Dorsolateral prefrontal cortex (tissue), 122 donors: ENCODE measurements at places on chromosomes 16 and 17.

GRCh38 chr16:8894736-8895334 lies 12.7 kb downstream of the LITAFD start:
- no peak for DNase-seq

DNA sequence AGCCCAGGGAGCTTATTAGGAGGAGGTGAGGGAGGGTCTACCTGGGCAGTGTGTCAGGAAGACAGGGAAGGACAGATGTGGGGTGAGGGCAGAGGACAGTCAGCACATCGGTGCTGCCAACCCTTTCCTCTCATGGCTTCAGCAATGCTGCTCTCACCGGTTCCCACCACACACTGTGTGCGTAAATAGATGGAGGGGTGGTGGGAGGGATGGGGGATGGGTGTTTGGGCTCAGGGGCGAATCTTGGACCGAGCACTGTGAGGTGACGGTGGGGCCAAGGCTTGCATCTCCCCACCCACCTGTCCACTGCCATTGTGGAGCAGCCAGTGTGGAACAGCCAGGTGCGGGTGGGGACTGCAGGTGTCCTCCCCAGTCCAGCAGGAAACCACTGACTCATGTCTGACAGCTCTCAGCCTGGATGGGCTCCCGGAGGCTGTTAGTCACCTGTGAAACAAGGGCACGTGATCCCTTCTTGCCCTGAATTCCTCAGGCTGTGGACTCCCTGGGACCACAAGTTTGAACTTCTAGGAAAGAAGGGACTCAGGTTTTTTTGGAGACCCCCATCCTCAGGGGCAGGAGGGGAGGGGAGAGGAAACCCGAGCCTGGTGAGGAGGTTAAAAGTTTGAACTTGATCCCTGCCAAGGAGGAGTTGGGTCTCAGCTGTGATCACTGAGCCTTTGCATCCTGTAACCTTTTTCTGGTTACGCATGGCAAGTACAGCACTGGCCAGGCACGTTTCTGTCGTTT lies 42.7 kb upstream of the SMPD3 start:
- no peak for DNase-seq

DNA sequence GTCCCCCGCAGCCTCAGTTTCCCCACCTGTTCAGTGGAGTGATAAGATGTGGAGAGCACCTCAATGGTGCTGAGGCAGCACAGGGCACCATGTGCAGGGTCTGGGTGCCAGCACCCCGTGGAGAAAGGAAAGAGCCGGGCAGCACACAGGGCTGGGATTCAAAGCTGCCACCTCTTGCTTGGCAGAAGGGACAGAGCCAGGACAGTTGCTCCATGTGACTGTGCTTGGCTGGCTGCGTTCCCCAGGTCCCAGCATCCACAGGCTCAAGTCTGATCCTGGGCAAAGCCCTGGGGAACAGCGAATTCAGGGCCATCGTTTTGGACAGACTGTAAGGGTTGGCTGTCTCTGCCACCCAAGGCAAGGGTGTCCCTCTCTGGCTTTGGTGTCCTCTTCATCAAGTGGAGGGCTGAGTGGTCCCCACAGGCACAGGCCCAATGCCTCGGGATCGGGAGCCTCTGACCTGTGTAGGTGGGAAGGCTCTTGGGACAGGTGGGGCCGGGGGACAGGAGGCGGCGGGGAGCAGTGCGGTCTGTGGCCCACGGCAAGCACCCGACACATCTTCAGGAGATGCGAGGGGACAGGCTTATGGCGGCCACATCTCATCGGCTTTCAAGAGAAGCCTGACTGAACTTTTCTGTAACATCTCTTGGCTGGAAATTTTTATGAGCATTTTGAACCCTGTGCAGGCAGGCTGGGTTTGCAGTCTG lies 8.5 kb downstream of the ZNF469 start:
- DNase-seq: no peak

DNA sequence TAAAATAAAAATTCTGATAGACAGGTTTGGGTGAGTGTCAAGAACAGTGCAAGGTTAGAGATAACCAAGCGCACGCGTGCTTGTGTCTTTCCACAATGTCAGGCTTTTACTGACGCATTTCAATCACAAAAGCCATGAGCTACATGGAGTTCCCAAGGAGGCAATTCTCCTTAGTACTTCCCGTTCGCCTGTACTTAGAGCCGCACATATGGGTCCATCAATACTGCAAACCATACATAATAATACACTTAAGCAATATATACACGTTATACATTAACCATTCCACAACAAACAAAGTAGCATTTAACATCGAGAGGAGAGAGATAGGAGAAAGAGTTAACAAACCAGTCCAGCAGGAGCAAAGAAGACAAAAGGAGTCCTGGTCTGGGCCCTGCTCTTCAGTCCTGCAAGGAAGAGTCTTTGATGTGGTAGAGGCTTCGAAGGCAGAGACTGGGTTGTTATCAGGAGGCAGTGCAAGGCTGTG lies 11.9 kb upstream of the GPRC5C start:
- no peak for DNase-seq

DNA sequence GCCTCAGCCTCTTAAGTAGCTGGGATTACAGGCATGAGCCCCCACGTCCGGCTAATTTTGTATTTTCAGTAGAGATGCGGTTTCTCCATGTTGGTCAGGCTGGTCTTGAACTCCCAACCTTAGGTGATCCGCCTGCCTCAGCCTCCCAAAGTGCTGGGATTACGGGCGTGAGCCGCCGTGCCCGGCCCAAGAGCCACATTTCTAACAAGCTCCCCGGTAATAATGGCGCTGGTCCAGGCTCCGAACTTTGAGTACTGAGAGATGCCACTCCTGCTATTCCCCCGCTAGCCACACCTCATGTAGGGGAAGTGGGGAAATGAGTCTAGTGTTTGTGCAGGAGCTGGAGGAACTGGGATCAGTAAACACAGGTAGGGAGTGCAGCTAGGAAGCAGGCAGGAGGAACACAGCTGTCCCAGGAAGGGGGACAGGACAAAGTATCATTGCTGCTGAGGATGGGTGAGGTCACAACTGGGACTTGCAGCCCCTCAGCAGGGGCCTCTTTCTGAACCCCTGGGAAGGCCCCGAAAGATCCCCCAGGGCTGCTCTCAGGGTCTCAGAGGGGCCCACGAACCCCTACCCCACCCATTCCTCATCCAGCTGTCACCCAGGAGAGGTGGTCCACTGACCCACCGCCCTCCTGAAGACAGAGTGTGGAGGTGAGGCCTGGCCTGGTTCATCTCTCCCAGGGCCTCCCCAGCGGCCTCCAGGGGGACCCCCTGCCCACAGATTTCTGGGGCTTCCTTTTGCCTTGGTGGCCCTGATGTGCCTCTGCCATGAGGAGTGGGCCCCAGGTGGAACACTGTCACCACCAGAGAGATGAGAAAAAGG lies 3.7 kb upstream of the KREMEN2 start:
- DNase-seq: no peak

GRCh38 chr17:79865351-79866210 lies 26.3 kb upstream of the CBX4 start:
- DNase-seq: no peak

GRCh38 chr17:78396441-78397337 lies 18.2 kb downstream of the PGS1 start:
- DNase-seq: no peak

- DNase-seq: no peak
Observed at GRCh38 chr16:11725457-11725856, 17.2 kb downstream of the TXNDC11 start.

- no peak for DNase-seq
Observed at GRCh38 chr17:38761612-38762011, 9.1 kb downstream of the PSMB3 start.

GRCh38 chr17:7843257-7843535 lies 9.2 kb downstream of the KDM6B start:
- no peak for DNase-seq

- DNase-seq: peak; percentile 44
Observed at GRCh38 chr16:89410794-89411309, 79.5 kb downstream of the ANKRD11 start.

- peak; percentile 51 for DNase-seq
Observed at GRCh38 chr16:84730406-84731106, 30.8 kb downstream of the USP10 start.

- DNase-seq: no peak
Observed at GRCh38 chr16:53183442-53183841, 128.7 kb downstream of the CHD9 start.

DNA sequence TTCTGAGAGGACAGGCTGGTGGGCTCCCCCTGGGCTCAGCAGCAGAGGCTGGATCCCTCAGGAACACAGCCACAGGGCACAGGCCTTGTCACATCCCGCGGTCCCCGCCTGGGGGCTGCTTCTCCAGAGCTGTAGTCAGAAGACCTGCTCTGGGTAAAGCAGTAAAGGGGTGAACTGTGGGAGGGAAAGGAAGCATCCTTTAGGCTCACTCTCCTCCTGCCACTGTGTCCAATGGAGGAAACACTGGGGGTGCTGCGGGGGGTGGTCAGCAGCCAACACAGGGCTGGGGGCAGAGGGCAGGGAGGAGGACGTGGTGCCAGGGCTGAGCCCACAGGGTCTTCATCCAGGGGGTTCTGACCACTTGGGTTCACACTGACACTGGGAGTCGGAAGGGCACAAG lies 5.0 kb upstream of the SLC38A8 start:
- no peak for DNase-seq

GRCh38 chr17:11996722-11997146 lies 541 bp downstream of the ZNF18 start:
- peak; percentile 57 for DNase-seq

DNA sequence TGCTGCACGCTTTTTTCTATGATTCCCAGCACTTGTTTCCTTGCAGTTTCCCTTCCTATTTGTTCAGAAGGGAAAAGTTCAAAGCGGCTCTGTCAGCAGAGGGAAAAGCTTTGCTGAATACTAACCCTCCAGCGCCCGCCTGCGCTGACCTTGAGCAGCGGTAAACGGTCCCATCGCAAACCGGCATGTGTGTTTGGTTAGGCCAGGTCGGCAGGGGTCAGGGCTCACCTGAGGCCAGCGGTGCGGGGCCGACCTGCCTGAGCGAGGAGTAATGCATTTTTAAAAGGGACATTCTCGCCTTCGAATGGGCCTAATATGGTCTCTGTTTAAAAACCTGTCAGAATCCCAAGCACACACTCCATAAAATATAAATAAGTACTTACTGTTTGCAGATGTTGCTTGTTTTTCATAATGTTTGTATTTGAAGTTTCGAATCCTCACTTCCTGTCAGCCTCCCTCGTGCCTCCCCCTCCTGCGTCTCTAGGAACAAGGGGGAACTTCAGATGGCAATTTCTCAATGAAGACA lies 110.1 kb downstream of the IRX3 start:
- no peak for DNase-seq

GRCh38 chr17:76312735-76313134 lies 4.7 kb upstream of the QRICH2 start:
- DNase-seq: no peak

DNA sequence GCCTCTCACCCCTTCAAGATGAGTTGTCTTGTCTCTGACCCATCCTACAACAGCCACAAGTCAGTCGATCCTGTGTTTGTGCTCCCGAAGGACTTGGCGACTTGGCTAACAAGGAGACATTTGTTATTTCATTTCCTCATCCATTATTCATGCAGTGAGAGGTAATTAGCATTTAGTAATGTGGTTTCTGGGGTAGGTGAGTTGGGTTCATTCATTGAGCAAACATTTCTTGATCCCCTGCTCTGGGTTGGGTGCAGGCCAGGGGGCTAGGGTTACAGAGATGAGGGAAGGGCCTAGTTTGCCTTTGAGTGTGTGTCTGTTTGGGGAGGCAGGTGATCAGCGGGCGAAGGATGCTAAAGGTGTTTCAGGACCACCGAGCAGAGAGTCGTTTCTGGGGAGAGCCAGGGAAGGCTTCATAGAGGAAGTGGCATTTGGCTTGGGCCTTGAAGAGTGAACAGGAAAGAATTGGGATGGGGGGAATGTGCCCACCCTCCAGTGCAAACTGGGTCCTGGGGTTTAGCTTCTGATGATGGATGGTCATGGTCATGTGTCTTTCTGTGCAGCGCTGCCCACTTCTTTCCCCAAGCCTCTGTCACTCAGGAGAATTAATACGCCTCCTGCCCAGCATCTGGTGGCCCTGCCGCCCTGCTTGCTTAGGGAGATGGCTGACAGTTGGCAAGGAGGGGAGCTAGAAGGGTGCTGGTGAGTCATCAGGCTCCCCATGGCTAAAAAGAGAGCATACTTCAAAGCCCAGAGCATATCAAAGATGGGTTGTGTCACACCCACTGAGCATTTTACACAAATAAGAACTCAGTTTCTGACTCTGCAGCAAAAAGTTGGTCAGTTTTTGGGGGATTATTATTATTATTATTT lies 38.5 kb downstream of the MSI2 start:
- no peak for DNase-seq

GRCh38 chr17:48622857-48623256 lies 3.3 kb downstream of the HOXB9 start:
- DNase-seq: no peak

GRCh38 chr16:30068750-30069610 lies 3.4 kb downstream of the ALDOA start:
- DNase-seq: peak; percentile 54

- DNase-seq: no peak
Observed at GRCh38 chr17:28293994-28294393, 25.0 kb upstream of the TMEM97 start.

DNA sequence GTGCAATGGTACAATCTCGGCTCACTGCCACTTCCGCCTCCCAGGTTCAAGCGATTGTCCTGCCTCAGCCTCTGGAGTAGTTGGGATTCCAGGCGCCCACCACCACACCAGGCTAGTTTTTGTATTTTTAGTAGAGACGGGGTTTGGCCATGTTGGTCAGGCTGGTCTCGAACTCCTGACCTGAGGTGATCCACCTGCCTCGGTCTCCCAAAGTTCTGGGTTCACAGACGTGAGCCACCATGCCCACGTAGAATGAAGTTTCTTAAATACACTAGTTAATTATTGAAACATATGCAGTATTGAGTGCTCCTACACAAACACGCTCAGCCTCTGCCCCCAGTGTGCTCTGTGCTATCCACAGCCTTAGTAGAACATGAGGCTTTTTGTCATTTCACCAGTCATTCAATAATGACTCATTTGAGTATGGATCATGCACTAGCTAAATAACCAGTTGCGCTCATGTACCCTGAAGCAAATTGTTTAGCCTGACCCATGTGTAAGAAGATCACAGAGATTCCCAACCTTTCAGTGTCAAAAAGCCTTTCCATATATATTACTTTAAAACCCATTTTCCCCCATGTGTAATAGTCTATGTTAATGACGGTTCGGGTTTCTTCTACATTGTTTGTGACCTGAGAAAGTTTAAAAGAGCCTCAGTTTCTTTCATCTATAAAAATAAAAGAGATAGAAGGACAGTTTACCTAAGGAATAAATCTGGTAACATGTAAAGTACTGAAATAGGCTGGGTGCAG lies 49.7 kb downstream of the TUBD1 start:
- DNase-seq: no peak

GRCh38 chr16:20336955-20337354 lies 9.6 kb upstream of the GP2 start:
- DNase-seq: no peak
